ENCODE measurements at places on chromosomes 12 and 14. TPM values are rescaled to one million over a fixed set of nuclear protein-coding genes. Genes with fewer than 3 reads are reported as not detected.

- no peak for DNase-seq
- H3K27ac ChIP-seq, result no peak overlapping the region
- no peak overlapping the region for H3K4me3 ChIP-seq
Observed at GRCh38 chr14:37179896-37180502, 7.6 kb upstream of the SLC25A21 start.

The KCNA5 gene
- total RNA-seq, result not detected

The GPR132 gene
- 0.63 TPM for total RNA-seq

The PLEKHD1 gene
- total RNA-seq, result 0.30 TPM

All from SJCRH30 (cell line).